ENCODE measurements at places on chromosomes 11 and 22.

- no peak for DNase-seq
These were observed 7.3 kb upstream of the BRSK2 start for GRCh38 chr11:1382429-1382828.

DNA sequence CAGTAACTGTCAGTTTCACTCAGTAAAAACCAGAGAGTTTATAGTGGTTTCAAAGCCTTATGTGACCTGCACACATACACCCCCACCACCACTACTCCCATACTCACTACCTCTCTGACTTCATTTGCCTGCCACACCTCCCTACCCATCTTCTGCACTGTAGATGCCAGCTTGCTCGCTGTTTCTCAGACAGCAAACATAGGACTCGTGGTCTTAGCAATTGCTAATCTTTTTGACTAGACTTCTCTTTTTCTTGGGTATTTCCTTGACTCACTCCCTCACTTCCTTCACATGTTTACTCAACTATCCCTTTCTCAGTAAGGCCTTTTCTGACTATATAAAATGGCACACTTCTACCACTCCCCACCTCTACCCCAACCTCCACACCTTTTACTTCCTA is 27.8 kb downstream of the CEP295 start:
- DNase-seq = no peak

- DNase-seq = peak; percentile 75
These were observed 17.7 kb upstream of the THRSP start for GRCh38 chr11:78045851-78046485.

GRCh38 chr11:30312243-30312642 is 10.7 kb upstream of the ARL14EP start:
- no peak for DNase-seq

DNA sequence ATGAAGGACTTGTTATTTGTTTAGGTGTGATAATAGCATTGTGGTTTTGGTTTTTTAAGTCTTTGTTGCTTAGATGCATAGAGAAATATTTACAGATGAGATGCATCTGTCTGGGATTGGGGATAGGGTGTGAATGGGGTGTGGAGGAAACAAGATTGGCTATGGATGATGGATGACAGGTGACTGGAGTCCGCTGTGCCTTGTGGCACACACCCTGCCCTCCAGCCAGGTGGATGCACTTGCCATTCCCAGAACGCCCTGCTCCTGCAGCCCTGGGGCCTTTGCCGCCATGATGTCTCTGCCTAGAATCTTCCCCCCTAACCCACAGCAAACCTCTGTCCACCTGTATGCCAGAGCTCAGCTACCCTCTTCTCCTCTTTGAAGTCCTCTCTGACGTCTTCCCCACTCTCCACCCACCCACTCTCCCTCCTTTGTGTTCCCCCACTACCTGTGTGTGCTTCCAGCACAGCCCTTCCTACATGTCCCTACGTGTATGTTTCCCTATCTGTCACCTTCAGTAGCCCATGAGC is 54.7 kb downstream of the WNT11 start:
- no peak for DNase-seq

DNA sequence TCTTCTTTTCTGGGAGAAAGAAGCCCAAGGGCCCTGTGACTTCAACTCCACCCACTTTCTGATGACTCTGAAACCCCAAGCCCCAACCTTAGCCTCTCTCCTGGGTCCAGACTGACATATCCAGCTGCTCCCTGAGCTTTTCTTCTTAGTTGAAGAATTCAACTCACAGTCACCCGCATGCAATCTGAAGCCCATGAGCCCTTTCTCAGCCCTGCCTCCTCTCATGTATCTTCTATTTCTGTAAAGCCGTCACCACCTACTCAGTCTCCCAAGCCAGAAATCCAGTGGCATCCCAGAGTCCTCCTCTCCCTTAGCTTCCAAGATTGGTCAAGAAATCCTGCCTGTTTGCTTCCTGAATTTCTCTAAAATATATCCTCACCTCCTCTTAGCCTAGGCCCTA is 7.1 kb upstream of the TMA7B start:
- no peak for DNase-seq

GRCh38 chr11:128135451-128135850 is 451.9 kb downstream of the ETS1 start:
- no peak for DNase-seq

GRCh38 chr11:17561111-17561415 is 14.0 kb downstream of the OTOG start:
- DNase-seq = no peak

- DNase-seq = no peak
These were observed 63.7 kb downstream of the ETS1 start for GRCh38 chr11:128523641-128524040.

GRCh38 chr22:36336246-36337182 is 51.3 kb downstream of the MYH9 start:
- DNase-seq = no peak

- no peak for DNase-seq
These were observed 829.7 kb upstream of the FAT3 start for GRCh38 chr11:91394727-91395414.

GRCh38 chr11:39221550-39222138 is 2237.8 kb downstream of the LRRC4C start:
- DNase-seq = no peak

- no peak for DNase-seq
These were observed 3.3 kb upstream of the GRAMD1B start for GRCh38 chr11:123426789-123427188.

DNA sequence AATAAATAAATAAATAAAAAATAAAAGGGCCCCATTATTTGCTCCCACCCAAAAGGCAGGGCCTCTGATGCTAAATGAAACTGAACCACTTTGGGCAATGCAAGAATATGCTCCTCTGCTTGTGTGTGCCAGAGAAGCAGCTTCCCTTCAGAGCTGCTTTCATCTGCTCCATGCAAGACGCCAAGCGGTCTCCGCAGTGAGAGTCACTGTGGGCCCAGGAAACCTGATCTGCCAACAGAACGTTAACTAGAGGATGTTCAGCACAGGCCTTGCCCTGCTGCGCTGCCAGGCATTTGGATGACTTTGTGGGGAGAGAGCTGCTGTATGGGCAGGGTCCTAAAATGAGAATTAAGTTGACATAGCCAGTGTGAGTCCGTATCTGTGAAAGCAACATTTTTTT is 43.7 kb upstream of the APOA1 start:
- no peak for DNase-seq

GRCh38 chr11:59187587-59187986 is 15.7 kb downstream of the DTX4 start:
- no peak for DNase-seq

GRCh38 chr22:42544686-42545085 is 9.1 kb upstream of the SERHL2 start:
- no peak for DNase-seq

- DNase-seq = no peak
These were observed 139.4 kb downstream of the TEAD1 start for GRCh38 chr11:12813371-12814225.

DNA sequence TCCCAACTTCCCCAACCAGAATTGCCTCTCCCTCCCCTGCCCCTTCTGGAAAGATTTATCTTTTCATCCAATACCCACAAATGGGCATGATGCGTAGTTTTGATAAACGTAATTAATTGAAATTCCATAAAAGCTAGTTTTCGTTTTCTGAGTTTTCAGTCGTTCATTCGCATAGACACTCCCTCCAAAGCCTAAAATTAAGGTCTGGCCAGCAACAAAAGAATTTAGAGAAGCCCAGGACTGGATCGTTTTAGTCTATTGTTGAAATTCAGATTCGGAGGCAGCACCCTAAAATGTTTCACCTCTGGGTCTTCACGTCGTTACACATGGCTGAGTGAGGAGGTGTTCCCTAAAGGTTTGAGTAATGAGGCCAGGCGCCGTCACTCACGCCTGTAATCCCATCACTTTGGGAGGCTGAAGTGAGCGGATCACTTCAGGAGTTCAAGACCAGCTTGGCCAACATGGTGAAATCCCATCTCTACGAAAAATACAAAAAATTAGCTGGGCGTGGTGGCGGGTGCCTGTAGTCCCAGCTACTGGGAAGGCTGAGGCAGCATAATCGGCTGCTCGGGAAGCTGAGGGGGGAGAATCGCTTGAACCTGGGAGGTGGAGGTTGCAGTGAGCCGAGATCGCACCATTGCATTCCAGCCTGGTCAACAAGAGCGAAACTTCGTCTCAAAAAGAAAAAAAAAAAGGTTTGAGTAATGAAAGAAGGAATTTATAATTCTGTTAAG is 589 bp upstream of the NDUFC2 start:
- no peak for DNase-seq

GRCh38 chr22:43404673-43405385 is 7.0 kb upstream of the MPPED1 start:
- no peak for DNase-seq

DNA sequence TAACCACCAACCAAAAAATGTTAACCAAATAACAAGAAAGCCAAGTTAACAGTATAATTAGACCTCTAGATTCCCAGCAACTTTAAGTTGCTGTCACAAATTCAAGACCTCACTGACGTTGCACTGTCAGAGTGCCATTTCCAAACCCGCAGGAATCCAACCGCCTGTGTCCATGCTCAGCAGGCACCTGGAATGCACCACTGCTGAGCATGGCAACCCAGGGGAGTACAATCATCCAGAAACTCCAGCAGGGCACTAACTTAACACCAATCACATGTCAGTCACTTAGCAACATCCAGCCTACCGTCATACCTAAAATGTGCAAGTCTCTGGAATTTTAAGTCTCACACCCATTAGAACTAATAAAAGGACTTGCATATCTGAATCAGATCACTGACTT is 48.8 kb downstream of the SMCO4 start:
- no peak for DNase-seq

DNA sequence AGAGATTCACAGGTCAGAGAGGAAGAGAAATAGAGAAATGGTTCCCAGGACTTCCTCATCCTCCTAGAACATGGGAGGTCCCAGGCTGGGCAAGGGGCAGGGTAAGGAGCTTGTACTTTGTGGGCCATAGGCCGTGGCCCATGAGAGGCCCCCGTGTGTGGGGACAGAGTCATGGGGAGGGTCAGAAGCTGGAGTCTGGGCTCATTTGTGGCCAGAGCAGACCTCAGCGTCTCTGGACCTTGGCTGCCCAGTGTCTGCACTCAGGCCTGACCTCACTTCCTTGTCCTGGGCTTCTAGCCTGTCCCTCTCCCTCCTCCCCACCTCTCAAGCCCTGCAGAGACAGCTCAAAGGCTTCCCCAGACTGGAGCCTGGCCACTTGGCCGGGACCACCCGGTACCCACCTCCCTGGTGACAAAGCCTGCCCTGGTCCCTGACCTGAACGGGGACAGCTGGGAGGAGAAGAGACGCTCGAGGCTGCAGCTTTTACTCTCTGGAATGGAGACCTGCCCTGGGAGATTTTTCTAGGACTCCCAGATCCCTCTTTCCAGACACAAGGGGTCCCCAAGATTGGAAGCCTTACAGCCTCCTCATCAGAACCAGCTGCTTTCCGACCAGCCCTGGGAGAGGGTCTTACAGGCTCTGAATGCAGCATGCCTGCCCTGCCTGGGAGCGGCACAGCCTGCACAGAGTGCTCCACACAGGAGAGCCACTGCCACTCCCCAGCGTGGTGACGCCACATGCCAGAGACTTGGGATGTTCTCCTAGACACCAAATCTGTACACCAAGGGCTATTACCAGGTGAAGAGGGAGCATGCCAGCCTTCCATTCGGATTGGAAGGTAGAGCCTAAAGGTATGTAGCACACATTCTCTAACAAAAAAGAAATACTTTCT is 569.0 kb upstream of the B3GAT1 start:
- DNase-seq = no peak

GRCh38 chr22:17501679-17502285 is 61.5 kb upstream of the SLC25A18 start:
- peak; percentile 39 for DNase-seq

GRCh38 chr11:75728992-75729391 is 11.4 kb downstream of the MOGAT2 start:
- no peak for DNase-seq

DNA sequence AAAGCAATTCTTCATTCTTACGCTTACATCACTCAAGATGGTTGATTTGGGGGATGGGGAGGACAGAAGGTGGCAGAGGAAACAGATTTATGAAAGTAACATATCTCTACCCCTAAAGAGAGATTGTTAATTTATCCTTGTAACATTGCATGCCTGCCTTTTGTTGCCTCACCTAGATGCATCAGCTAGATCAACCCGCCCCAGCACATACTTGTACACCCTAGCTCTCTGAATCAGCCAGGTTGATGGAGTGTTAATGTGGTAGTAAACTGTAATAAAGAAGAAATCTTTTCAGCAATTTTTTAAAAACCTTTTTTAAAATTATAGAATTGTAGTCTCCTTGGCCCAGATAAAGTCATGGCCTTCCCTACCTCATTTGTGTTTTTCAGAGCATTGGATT is 51.5 kb downstream of the EXT2 start:
- no peak for DNase-seq

DNA sequence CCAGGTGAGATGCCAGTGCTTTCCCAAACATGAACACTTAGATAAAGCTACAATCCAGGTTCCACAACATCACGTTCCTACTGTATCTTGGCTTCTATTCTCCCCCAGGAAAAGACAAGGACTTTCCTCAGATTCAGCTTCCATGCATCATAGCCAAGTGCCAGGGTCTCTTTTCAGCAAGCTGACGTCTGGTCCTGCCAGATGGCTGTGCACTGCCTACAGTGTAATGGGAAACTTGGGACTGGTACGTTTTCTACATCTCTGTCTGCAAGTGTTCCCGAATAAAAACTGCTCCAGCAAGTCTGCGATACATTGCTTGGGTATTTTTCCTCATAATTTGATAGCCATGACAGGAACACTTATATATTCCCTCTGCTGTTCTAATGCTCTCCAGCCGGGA is 412.5 kb downstream of the FAM181B start:
- no peak for DNase-seq

DNA sequence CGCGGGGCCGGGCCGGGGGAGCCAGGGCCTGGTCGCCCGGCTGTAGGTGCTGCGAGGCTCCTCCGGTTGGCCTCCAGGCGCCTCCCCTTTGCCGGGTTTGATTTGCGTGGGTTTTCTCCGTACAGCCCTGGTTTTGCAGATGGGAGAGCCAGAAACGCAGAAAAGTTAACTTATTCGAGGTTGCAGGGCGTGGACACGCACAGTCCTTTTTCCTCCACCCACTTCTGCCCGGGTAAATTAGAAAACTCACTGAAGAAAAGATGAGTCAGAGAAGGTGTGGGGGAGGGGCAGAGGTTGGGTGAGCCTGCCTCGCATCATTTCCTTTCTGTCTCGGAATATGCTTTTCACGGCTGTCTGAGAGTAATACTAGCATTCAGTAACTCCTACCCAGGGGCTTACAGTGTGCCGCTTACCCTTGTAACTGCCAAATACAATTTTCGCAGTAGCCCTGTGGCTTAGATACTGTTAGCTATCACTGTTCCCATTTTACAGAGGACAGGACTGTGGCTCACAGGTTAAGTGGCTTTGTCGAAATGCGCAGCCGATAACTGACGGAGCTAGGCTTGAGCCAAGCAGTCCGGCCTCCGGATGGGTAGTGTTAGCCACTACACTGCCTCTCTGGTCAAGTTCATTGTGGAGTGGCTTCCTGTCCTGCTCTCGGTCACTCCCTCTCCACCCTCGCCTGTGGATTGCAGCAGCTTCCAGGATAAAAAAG is 812 bp downstream of the FADD start:
- peak; percentile 80 for DNase-seq

DNA sequence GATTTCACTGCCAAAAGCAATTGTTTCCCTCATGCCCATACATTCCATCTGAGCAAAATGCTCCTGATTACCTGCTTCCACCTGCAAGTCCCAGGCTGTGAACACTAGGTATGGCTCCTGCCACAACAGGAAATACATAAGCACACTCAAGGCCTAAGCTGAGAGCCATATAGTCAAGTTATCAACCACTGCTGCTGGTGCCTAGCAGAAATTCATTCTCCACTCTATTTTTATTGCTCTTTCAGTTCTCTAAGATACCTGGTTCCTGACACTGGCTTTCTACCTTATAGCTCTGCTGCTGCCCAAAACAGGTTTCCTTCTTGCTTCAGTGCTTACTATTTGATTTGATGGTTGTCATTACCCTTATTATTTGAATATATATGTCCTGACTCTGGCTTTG is 31.6 kb downstream of the SLC36A4 start:
- DNase-seq = no peak
